ENCODE measurements at places on chromosomes 3 and 15.

DNA sequence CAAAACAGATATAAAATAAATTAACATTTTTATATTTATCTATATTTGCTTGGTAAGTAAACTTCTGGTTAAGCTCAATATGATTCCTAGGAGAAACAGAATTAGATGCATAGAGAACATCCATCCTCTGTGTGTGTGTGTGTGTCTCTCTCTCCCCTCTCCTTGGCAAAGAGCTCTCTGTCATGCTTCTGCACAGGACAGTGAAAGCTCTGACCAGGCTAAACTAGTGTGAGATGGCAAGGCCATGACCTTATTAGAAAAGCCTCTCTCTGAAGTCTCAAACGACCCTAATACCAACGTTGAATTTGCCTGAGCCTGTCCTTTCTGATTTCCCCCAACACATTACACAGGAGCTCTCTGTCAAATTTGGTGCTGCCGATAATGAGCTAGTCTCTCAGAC lies 746.0 kb downstream of the VGLL3 start:
- DNase-seq, result no peak

GRCh38 chr3:172228036-172228415 lies 188.6 kb downstream of the FNDC3B start:
- no peak for DNase-seq

DNA sequence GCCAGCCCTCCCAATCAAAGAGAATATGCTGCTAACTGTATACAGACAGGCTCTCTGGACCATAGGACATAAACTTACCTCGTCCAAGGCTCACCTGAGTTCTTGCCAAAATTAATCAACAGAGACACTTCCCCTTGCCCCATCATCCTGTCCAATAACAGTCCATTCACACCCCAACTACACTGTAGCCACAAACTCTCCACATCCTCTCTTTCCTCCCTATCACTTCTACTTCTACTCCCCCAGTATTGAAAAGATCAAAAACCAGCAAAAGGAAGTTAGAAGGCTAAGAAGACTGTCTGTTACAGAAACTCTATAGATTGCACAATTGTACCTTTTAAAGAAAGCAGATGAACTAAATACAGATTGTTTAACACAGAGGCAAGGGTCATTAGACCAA lies 133.5 kb upstream of the STT3B start:
- no peak for DNase-seq

- DNase-seq, result no peak
Measured at GRCh38 chr3:133293397-133294110, 106.3 kb upstream of the BFSP2 start.

- DNase-seq, result no peak
Measured at GRCh38 chr3:102353805-102354204, 81.0 kb upstream of the ZPLD1 start.

DNA sequence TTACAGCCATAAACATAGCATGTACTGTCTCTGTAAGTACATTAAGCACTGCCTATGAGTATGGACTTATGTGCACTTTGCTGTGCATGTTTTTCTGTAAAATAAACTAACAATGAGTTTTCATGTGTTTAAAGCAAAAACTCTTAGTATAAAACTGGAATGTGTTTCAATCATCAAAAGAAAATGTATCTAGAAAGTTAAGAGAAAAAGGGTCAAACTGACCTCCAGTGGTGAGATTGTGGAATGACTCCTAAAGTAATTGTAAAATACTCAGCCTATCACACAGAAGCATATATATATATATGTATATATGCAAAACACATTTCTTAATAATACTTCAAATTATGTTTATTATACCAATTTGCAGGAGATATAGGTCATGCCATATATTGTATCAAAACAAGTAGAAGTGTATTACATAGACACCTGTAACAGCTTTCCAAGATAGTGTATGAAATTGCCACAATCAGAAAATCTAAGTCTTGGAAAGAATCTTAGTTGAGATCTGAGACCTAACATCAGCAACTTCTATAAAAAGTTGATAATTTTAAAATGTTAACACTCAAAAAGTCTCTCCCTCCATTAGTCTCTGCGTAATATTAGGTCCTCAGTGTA lies 199.6 kb downstream of the FMN1 start:
- no peak for DNase-seq

- no peak for DNase-seq
Measured at GRCh38 chr3:29283231-29284119, 2.6 kb downstream of the RBMS3 start.
